ENCODE measurements at places on chromosomes 7 and 10. TPM values are rescaled to one million over a fixed set of nuclear protein-coding genes. Genes with fewer than 3 reads are reported as not detected.

Gene RNF148
- 1.5 TPM for total RNA-seq

Gene HTR5A
- not detected for total RNA-seq

DNA sequence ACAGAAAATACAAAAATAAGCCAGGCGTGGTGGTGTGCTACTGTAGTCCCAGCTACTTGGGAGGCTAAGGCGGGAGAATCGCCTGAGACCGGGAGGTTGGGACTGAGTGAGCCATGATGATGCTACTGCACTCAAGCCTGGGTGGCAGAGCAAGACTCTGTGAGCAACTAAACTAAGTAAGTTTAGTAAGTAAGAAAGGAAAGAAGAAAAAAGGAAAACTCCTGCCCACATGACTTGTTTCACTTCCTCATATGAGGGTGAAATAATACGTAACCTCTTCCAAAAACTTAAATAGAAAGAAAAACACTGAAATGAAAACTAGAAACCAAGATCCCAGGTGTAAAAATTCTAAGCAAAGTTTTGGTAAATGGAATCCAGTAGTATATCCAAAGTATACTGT, 79.6 kb downstream of the LARP4B start:
- no peaks in the 10 kb centered on the region for H3K4me1 ChIP-seq
- no peaks in the 10 kb centered on the region for H3K27me3 ChIP-seq
- no peak for DNase-seq
- no peak overlapping the region for H3K4me3 ChIP-seq
- no peak overlapping the region for H3K27ac ChIP-seq
- H3K36me3 ChIP-seq: no peaks in the 10 kb centered on the region

Gene SPDYE2B
- not detected for total RNA-seq

DNA sequence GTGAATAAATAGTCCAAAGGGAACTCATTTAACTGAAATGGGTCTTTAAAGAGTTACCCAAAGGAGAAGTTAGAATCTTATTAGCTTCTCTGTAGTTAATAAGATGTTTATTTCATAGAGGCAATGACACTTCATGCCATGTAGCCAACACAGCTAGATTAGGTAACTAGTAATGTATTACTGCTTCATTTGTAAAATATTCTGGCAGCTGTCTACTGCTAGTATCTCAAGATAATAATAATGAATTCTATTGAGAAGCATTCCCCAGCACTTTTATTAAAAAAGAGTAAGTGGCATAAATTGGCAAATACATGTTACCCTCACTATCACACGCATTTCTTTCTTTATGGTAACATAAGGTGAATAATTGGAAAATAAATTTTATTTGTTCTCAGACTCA, 10.1 kb downstream of the PAPSS2 start:
- no peaks in the 10 kb centered on the region for H3K27me3 ChIP-seq
- DNase-seq: no peak
- H3K4me3 ChIP-seq: no peak overlapping the region
- no peak overlapping the region for H3K27ac ChIP-seq

DNA sequence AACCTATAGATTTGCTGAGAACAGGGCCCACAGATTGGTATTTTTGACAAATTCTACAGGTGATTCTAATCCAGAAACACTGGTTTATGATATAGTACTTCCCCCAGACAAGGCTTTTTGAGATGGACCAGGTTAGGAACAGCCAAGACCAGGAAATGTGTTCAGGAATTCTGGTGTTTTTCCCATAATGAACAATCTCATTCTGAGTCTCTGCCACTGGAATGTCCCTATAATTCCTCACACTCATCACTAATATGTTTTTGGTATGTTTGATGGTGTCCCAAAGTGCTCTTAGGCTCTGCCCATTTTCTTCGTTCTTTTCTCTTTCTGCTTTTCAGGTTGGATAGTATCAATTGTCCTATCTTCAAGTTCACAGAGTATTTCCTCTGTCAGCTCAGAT, 107.2 kb upstream of the IGFBP3 start:
- no peak overlapping the region for H3K27ac ChIP-seq
- H3K36me3 ChIP-seq: no peaks in the 10 kb centered on the region
- no peaks in the 10 kb centered on the region for H3K4me1 ChIP-seq
- no peaks in the 10 kb centered on the region for H3K27me3 ChIP-seq

DNA sequence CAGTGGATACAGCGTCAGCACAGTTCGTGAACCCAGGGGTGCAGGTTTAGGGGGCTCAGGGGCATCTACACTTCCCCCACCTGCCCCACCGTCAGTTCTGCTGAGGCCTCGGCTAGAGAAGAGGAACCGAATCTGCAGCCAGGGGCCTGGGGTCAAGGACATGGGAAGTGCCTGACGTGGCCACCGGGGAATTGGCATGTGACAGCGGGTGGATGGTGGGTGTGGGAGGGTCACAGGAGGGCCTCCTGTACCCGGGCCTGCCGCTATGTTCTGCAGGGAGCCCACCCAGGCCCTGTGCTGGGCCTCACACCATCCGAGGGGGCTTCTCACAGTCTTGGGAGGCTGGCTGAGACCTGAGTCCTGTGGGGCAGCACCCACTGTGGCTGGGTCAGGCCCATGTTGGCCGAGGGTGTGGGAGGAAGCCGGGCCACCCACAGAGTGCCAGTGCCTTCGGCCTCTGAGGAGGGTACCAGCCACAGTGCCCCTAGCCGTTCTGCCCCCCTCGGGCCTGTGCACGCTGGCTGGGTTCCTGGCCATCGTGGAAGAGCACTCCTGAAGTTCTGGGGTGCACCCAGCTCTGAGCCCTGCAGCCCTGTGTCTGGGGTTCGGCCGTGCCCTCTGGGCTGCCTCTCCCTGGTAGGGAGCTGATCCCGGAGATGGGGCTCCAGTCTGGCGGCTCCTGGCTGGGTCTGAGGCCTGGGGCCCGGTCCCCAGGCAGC, 5.9 kb downstream of the TTYH3 start:
- peak overlapping the region; percentile 6 for H3K4me3 ChIP-seq
- peak overlapping the region; percentile 7 for H3K27ac ChIP-seq
- H3K36me3 ChIP-seq: no peaks in the 10 kb centered on the region
- no peaks in the 10 kb centered on the region for H3K27me3 ChIP-seq

Gene CTAGE4
- not detected for total RNA-seq

DNA sequence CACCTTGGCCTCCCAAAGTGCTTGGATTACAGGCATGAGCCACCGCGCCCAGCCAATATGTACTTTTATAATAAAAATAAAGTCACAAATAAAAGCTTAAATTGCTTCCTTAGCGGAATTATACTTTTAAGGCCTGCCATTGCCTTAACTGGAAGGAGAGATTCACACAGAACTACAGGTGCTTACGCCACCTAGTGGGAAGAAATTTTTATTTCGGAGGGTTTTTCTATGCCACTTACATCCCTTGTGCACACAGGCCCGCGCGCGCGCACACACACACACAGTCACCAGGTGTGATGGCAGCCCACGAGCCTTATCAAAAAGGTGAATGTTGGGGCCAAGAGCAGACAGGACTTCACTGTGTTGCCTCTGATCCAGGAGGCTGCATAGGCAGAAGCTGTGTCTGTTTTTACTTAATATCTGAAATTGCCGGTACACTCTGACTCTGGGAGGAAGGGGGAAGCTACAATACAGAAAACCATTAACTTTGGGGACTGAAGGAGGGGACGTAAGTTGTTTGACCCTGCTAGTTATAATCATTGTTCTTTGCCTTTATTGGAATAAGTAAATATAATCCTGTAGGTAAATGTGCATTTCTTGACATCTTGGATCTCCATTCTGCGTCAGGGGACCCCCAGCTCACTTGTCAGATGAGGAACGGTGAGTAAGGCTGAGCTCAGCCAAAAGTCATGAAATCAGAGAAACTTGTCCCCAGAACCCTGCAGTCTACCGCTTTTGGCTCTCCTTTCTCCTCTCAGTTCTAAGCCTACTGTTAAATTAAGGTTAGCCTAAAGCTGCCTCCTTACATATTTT, 87.1 kb downstream of the SLC16A9 start:
- H3K36me3 ChIP-seq: no peaks in the 10 kb centered on the region
- no peaks in the 10 kb centered on the region for H3K4me1 ChIP-seq
- no peak for DNase-seq
- H3K27ac ChIP-seq: no peak overlapping the region
- H3K27me3 ChIP-seq: no peaks in the 10 kb centered on the region
- no peak overlapping the region for H3K4me3 ChIP-seq

Gene LEP
- total RNA-seq: not detected

DNA sequence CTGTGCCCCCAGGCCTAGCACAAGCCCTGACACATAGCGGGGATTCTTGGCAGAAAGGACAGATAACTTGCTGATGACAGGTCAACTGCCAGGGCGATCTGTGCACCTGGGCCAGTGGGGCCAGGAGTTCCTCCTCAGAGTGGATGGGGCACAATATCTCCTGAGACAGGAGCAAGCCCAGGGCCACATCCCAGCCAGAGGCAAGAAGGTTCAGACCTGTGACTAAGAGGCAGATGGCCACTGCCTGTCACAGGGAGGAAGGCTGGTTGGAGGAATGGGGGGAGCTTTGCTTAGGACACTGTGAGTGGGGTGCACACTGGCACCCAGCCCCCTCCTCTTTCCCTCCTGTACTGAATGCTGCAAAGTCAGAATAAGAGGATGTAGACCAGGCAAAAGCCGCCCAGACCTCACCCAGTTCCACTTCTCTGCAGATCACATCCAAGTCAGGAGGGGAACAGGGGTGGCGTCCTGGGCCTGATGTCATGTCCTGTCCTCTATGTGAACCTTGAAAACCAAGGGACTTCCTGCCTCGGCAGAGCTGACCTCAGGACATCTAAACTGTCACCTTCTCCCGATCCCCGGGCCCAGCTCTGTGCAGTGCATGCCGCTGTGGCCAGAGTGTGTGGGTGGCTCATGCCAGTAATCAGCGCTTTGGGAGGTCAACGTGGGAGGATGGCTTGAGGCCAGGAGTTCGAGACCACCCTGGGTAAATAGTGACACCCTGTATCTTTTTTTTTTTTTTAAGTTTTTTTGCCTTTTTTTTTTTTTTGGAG, 1.3 kb downstream of the GUSB start:
- H3K36me3 ChIP-seq: peaks cover 26% of the 10 kb centered on the region
- H3K4me3 ChIP-seq: peak overlapping the region; percentile 91
- no peaks in the 10 kb centered on the region for H3K27me3 ChIP-seq

- H3K27ac ChIP-seq: no peak overlapping the region
- no peaks in the 10 kb centered on the region for H3K36me3 ChIP-seq
- H3K4me3 ChIP-seq: no peak overlapping the region
- peaks cover 8% of the 10 kb centered on the region for H3K4me1 ChIP-seq
Observed at GRCh38 chr10:101221549-101221948, 7.7 kb downstream of the LBX1 start.

- H3K27ac ChIP-seq: no peak overlapping the region
- no peak for DNase-seq
- no peak overlapping the region for H3K4me3 ChIP-seq
- H3K36me3 ChIP-seq: no peaks in the 10 kb centered on the region
Observed at GRCh38 chr7:33742521-33742920, 162.8 kb upstream of the BMPER start.

Gene HYAL4
- total RNA-seq: not detected

Gene HOXA11
- total RNA-seq: not detected

DNA sequence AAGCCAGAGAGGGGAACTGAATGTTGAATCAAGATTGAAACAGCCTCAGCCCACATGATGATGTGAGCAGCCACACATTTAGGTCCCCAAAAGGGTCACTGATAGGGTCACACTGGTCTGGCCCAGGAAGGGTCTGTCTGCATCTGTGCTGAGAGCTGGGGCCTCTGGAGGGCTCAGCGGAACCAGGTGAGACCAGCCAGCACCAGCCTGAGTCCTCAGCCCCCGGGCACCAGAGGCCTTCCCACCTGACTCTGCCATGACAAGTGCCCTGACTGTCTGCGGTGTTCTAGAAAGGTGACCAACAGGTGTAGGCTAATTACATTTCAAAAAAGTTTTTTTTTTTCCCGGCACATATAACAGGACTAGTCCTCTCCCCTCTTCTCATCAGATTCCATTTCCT, 76.2 kb downstream of the WDR11 start:
- no peak for DNase-seq
- H3K27ac ChIP-seq: no peak overlapping the region
- no peaks in the 10 kb centered on the region for H3K27me3 ChIP-seq
- no peak overlapping the region for H3K4me3 ChIP-seq

- no peaks in the 10 kb centered on the region for H3K27me3 ChIP-seq
- peak overlapping the region; percentile 28 for H3K27ac ChIP-seq
- peaks cover 37% of the 10 kb centered on the region for H3K4me1 ChIP-seq
- DNase-seq: no peak
- H3K36me3 ChIP-seq: no peaks in the 10 kb centered on the region
Observed at GRCh38 chr7:28626624-28627262, 214.4 kb downstream of the CREB5 start.

DNA sequence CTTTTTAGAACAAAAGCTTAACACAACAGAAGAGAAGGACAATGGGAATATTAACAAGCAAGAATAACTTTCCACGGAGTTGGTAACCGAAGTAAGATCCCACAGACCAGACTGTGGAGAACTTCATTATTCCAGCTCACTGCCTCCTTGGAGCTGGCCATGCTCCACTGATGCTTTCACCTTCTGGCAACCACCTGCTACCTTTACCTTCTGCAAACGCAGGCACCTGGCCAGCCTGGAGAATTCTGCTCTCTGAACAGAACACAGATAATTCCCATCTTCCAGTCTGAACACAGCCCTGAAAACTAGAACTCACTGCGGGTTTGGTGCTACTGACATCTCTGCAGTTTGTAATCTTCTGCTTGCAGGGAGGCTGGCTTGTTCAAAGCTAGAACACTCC, 66.5 kb downstream of the JAZF1 start:
- H3K27me3 ChIP-seq: no peaks in the 10 kb centered on the region
- H3K4me1 ChIP-seq: peaks cover 3% of the 10 kb centered on the region
- H3K36me3 ChIP-seq: no peaks in the 10 kb centered on the region
- no peak overlapping the region for H3K4me3 ChIP-seq

Gene HMX2
- total RNA-seq: not detected

Gene PNLIPRP3
- not detected for total RNA-seq

Gene PFKP
- 197 TPM for total RNA-seq

DNA sequence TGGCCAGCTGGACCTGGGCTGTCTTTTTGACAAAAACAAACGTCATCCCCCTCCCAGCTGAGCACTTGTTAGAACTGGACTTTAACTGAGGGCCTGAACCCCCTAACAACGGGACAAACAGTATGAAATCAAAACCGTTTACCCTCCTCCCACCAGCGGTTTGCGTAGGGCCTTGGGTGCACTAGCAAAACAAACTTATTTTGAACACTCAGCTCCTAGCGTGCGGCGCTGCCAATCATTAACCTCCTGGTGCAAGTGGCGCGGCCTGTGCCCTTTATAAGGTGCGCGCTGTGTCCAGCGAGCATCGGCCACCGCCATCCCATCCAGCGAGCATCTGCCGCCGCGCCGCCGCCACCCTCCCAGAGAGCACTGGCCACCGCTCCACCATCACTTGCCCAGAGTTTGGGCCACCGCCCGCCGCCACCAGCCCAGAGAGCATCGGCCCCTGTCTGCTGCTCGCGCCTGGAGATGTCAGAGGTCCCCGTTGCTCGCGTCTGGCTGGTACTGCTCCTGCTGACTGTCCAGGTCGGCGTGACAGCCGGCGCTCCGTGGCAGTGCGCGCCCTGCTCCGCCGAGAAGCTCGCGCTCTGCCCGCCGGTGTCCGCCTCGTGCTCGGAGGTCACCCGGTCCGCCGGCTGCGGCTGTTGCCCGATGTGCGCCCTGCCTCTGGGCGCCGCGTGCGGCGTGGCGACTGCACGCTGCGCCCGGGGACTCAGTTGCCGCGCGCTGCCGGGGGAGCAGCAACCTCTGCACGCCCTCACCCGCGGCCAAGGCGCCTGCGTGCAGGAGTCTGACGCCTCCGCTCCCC, at the start of gene IGFBP1:
Gene IGFBP1 (plus strand): TSS at position 304 of the 808 bp plus-strand sequence. CDS start 165 bp downstream, at position 469.
- DNase-seq: no peak
- H3K4me1 ChIP-seq: peaks cover 8% of the 10 kb centered on the region
- H3K27me3 ChIP-seq: no peaks in the 10 kb centered on the region
- H3K27ac ChIP-seq: no peak within 1 kb of the TSS

- H3K36me3 ChIP-seq: no peaks in the 10 kb centered on the region
- no peaks in the 10 kb centered on the region for H3K4me1 ChIP-seq
- no peaks in the 10 kb centered on the region for H3K27me3 ChIP-seq
- no peak overlapping the region for H3K27ac ChIP-seq
- DNase-seq: no peak
Observed at GRCh38 chr7:144023171-144023827, 23.2 kb downstream of the OR6B1 start.

Measured in ascending aorta (tissue), 2 donors.